Fibroblast of gingiva (primary cell): ENCODE measurements at places on chromosomes 1 and 21.

- no peak for DNase-seq
Observed at GRCh38 chr21:40208948-40209345, 341.7 kb downstream of the PCP4 start.

- DNase-seq, result peak; percentile 73
Observed at GRCh38 chr1:206892351-206892984, 4.8 kb upstream of the IL24 start.

DNA sequence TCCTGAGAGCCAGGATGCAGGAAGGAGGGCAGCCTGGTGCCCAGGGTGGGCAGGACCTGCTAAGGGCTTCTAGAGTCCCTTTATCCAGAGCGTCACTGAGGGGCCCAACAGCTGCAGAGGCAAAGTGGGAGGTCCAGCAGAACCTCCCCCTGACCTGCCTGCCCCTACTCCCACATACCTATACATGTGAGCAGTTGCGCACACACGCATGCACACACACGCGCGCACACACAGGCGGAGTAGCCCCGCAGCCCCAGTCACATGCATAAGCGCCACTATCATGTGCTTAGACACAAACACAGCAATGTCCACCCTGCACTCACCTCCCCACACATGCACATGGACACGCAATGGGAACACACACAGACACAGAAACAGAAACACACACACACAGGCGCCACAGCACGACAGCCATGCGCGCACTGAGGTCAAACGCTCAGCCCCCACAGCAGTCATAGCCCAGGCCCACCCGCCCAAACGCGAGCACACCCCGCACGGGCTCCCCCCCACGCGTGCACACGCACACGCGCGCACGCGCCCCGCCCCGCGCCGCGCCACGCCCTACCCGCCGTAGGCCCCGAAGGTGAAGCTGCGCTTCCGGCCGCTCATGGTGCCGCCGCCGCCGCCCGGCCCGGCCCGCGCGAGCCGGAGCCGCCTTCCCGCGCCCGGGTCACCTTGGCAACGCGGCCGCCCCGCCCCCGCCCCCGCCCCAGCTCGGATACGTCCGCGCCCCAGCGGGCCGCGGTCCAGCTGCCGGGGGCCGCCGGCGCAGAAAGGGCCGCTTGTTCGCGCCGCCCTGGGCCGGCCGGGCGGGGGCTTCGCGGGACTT is 17.7 kb downstream of the RAP1GAP start:
- no peak for DNase-seq

DNA sequence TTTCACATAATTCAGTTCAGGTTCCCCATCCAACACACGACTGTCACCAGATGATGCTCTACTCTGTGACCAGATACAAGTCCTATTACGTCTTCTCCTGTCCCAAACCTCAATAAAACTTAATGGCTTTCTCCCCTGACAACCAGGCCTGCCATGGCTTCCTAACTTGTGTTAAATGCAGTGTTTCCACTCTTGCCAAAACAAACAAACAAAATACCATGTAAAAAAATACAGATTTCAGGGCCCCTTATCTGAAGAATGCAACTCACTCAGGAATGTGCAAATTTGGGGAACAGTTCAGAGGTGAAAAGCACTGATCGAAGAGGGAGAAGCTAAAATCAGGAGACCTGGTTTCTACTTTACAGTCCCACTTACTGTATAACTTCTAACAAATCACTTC is 863 bp upstream of the NUF2 start:
- no peak for DNase-seq

DNA sequence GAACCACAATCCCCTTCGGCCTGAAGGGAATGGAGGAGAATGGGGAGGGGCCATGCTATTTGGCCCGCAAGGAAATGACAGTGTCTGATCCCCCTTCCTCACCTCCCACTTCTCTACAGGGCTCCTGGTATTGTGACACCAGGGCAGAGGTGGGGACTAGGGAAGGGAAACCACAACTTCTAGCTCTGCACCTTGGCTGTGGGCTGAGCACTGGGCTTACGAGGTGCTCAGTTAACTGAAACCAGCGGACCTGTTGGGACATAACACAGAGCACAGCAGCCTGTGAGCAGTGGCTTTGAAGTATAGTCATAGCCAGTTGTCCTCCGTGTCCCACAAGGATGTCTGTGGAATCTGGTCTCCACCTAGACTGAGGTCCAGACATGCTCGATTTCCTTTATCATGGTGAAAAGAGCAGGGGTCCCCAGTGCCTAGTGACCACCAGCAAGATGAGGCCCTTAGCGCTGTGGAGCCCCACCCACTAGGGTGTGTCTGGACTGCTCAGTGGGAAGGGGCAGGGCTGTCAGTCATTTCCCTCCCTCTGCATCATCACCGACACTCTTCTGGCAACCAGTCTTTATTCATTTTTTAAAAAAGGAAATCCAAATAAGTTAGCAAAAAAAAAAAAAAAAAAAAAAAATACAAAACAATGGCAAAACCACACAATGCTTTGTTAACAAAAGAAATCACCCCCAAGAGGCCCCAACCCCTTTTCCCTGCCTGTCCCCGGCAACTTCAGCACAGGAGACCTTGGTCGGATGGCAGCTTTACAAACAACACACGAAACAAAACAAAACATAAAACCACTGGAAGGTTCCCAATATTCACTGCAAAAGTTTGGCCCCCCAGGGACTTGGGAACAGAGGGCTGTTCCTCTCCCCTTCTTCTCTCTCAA is 3.0 kb downstream of the MYOG start:
- no peak for DNase-seq

GRCh38 chr1:173554089-173554488 is 48.8 kb downstream of the SLC9C2 start:
- no peak for DNase-seq

DNA sequence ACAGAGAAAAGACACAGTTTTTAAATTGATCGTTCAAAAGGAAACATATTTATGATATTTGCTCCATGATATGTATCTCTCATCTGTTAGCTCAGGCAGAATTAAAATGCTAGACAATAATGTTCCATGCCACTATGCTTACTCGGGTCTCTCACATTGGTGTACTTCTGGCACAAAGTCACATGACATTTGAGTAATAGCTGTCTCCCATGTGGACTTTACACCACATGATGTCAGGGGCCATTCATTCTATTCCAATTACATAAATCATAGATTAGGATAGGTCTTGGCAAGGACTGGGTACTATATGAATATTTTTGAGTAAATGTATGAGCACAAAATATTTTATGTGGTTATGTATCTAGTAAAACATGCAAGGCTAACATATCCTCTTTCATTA is 648.4 kb downstream of the PLA2G4A start:
- no peak for DNase-seq

- DNase-seq, result no peak
Observed at GRCh38 chr1:24459551-24460266, 42.9 kb upstream of the RCAN3 start.

GRCh38 chr1:201019321-201019977 is 4.1 kb downstream of the KIF21B start:
- DNase-seq, result no peak

DNA sequence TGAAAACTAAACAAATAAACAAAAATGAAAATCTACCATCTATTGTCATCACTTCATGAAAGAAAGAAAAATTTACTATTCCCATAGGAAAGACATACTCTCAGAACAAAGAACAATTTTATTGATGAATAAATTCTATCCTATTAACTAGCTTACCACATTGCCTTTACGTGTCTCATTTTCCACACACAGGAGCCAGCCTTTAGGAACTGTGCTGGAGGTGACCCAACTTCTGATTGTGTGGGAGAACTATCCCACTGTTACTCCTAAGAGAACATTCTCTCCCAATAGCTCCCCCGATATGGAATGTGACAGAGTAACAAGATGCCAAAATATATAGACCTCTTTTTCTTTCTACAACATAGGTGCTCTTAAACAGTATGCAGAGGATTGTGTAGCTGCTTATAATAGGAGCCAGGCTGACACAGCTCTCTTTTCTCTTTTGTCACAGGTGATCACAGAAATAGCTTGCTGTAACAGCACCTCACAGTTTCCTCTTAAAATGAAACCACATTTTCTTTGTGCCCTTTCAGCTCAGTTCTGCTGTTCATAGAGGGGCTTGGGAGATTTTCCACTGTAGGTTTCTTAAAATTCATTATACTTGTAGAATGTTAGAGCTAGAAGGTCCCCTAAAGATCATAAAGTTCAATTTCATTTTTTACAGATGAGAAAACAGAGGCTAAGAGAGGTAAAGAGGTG is 35.5 kb downstream of the C21orf91 start:
- DNase-seq, result no peak

DNA sequence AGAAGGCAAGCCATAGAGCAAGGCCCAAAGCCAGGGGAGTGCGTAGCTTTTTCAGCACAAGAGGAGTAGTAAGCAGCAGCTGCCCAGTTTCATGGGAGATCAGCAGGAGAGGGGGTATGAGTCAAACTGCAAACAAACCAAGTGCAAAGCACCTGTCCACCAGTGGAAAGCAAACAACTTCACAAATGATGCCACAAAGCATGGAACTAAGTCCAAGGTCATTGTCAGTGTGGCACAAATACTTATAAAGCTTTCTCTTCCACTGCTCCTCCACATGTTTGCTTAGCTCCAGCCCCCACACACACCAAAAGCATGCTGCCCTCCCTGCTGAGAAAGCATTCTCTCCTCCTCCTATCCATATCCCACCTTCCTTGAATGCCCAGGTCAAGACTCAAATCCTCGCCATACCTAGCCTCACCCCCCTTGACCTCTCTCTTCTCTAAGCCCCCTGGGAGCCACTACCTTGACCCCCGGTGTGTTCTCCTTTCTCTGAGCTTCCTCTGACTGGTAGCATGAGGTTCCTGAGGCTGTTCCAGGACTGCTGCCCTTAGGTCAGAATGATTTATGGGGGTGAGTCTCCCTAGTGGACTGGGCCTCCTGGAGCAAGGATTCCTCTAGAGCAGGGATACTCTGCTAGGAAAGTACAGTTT is 70.4 kb downstream of the DMAP1 start:
- no peak for DNase-seq

GRCh38 chr1:210597555-210598134 is 268.9 kb downstream of the HHAT start:
- DNase-seq, result peak; percentile 78

- DNase-seq, result no peak
Observed at GRCh38 chr1:225762002-225762441, 15.6 kb upstream of the SRP9 start.

DNA sequence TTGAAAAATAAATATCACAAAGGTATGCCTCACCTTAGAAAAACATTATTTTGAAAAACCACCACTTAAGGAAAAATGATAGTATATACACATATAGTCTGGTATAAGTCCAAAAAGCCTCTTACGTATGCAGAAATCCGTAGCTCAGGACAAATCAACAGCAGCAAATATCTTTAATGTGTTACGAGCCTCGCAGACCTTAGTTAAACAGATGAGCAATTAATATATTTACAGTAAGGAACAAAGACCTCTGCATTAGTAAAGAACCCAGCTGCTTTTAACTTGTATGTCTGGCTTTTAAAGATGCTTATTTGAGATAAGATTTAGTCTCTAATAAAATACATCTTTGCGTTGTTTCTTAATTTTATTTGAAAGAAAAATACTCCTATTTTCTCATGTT is 79.9 kb upstream of the CHRM3 start:
- DNase-seq, result no peak

GRCh38 chr1:21631944-21632887 is 36.9 kb downstream of the RAP1GAP start:
- no peak for DNase-seq

- DNase-seq, result no peak
Observed at GRCh38 chr21:36079010-36079649, 9.3 kb downstream of the CBR1 start.

GRCh38 chr1:213931836-213932235 is 55.9 kb upstream of the PROX1 start:
- DNase-seq, result no peak

DNA sequence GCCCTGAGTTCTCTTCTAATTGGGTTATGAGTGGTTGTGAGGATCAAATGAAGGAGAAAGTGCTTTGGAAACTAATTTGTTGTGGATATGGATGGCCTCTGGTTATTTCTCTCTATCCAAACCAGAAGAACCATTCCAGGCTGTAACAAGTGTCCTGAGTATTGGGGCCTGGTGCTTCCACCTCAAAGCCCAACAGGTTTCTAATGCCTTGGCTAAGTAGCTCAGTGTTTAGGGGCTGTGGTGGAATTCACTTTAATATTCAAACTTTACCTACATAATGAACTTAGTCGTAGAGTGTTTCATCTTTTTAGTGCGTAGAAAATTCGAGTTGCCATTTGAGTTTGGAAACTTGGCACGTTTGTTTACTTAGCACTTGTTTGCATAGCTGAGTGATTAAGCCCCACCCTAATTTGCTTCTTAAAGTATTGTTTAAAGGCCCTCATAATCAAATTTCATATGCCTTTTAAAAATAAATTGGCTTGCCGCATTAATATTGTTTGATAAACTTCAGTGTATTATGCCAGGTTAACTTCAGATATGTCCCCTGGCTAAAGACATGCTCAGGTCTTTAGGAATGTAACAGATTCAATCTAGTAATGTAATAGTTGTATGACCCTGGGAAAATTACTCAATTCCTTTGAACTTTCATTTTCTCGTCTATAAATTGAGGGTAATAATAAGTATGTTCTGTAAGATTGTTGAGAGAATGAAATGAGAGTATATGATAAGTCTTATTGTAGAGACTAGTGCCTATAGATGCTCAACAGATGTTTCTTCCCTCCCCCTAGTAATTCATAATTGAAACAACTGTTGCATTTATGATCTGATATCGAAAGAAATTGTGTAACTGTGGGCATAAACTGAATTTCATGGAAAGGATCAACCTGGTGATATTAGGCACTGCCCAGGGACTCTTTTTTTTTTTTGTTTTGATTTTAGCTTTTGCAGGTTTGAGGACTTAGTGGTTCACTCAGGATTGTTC is 1.6 kb downstream of the AGO4 start:
- DNase-seq, result no peak

DNA sequence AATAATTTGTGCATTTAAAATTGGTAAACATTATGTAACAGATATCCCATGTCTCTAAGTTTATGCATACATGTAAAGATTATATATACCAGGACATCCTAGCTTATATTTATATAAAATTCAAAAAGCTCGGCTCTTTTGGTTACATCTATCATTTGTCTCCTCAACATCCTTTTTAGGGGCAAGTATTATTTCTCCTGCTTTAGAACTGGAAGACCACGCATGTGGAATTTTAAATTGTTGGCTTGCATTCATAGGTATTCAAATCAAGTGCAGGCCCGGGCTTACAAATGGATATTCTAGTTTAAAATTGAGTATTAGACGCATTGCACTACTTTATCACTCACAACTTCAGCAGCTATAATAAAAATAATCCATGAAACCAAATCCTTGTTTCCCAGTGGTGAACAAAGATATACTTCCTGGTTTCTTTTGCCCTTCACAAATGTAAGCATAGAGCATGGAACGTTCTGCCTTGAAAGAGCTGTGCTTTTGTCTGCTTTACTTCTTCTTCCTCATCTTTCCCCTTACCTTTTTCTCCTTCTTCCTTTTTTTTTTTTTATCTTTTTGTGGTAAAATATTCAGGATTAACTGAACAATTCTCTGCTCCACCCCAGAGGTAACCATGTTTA is 57.1 kb downstream of the DDAH1 start:
- no peak for DNase-seq
